ENCODE measurements at places on chromosomes 12 and 14.

- DNase-seq: peak; percentile 17
Measured at GRCh38 chr14:69901113-69901951, 22.1 kb downstream of the SMOC1 start.

DNA sequence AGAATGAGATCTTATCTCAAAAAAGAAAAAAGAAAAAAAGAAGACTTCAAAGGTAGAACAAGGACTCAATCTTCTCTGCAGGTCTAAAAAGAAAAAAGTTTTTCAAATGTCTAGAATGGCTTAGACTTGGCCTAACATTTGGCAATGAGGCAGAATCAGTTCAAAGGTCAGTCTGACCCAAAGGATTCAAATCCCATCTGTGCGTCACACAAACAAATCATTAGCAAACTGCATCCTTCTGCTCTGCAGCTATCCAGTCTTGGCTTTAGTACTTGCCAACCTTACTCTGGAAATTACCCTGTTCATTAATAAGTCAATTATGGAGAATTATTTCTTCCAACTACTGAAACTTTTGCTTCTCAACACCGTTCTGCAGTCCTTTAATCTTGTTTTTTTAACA, 3.1 kb downstream of the YAF2 start:
- no peak for DNase-seq

- peak; percentile 84 for DNase-seq
Measured at GRCh38 chr14:51507906-51508511, 143.7 kb upstream of the FRMD6 start.

GRCh38 chr14:53448682-53449081, 295.6 kb upstream of the DDHD1 start:
- no peak for DNase-seq

- DNase-seq: no peak
Measured at GRCh38 chr12:49615725-49616124, 7.6 kb upstream of the PRPF40B start.

- peak; percentile 17 for DNase-seq
Measured at GRCh38 chr14:69666112-69666511, 54.7 kb downstream of the SUSD6 start.

DNA sequence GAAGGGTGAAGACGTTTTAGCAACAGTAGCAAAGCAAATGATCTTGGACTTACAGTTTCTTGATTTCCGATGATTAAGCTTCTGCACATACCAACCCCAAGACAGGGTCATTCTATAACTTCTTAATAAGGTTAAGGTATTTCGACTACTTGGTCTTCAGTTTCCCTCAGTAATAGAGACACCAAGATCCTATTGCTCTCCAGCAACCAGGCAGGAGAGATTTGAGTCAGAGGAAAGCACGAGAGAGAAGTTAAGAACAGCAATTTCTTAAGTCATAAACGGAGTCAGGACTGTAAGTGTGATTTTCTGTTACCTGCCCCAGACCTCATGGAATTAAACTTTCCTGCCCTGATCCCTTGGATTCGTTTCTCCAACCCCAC, 215.6 kb downstream of the TTC8 start:
- DNase-seq: no peak

DNA sequence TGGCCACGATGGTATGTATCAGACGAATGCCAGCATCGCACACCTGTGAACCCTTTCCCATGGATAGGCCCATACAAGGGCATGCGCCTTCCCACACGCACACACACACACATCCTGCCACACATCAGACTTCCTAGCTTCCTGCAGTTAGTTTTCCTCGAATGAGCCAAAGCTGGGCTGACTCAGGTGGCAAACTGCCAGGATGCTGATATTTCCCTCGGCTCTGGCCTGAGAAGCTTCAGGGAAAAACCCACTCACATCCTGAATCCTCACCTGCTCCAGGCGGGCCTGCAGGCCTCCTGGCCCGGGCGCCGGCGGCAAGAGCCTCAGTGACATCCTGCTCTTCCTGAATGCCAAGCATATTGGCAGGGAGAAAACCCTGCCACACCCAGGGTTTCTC, 22.4 kb downstream of the CALM1 start:
- DNase-seq: peak; percentile 96

- peak; percentile 47 for DNase-seq
Measured at GRCh38 chr12:89384050-89384758, 31.9 kb upstream of the DUSP6 start.

GRCh38 chr14:90740081-90740480, 76.1 kb downstream of the TTC7B start:
- no peak for DNase-seq

GRCh38 chr12:116199160-116199706, 78.3 kb downstream of the MED13L start:
- DNase-seq: no peak

DNA sequence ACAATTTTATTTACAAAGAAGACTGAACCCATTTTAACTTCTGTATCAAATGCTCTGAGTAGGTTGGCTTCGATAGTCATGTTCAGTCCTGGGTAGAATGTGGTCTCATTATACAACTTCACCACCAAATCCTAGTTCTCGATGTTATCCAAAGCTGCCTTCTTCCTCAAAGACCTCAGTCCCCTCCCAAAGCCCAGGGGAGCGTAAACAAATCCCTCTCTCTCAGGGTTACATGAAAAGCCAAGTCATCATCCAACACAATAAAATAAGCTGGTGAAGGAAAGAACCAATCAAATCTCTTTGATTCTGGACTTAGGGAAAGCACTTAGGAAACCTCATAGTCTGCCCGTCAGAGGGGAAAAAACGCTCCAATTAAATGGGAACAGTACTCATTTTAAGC, 9.1 kb downstream of the PTCSC3 start:
- peak; percentile 5 for DNase-seq

DNA sequence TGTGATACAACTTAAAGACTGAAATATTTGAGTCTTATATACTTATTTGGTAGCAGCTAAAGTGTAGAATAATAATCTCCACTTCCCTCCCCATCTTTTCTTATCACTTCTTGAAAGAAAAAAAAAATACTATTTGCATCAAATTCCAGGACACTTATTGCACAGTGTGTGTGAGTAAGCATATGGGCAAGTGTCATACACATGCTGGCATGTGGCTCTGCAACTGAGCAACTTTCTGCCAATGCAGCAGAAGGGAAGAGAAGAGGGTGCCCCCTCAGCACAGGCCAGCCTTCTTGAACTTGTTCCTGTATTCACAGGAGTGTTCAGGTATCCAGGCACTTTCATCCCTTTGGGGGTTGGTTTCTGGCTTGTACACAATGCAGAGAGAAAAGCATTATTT, 145.8 kb downstream of the CPNE8 start:
- DNase-seq: no peak

DNA sequence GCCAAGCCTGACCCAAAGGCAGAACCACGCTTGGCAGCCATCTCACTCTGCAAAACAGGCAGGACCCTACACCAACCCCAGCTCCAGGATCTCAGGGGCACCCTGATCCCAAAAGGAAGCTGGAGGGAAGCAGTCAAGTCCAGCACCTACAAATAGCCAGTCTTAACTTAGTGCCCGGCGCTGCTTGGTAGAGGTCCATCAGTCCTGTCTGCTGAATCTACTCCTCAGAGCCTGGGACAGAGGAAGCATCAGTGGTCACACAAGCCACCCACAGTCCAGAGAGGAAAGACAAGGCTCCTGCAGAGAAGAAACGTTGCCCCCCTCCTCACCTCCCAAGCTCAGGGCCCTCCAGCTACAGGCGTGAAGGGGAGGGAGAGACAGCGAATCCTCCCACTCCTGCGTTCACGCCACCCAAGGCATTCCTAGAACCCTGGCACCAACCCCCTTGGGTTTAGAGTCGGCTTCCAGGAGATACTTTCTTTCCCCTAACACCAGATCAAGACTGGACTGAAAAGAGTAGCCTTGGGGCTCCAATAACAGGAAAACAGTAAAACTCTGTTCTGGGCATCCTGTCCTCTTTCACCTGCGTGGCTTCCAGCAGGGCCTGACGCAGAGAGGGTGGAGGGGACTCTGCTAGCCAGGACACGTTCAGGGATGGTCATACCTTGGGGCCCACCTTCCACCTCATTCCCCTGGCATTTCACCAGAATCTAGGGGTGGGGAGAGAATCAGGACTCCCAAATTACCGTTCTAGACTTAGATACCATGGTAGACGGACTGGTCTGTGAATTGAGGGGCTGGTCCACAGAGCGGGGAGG, 1.2 kb downstream of the PXN start:
- peak; percentile 32 for DNase-seq

GRCh38 chr12:66742508-66743367, 63.9 kb upstream of the GRIP1 start:
- DNase-seq: no peak

DNA sequence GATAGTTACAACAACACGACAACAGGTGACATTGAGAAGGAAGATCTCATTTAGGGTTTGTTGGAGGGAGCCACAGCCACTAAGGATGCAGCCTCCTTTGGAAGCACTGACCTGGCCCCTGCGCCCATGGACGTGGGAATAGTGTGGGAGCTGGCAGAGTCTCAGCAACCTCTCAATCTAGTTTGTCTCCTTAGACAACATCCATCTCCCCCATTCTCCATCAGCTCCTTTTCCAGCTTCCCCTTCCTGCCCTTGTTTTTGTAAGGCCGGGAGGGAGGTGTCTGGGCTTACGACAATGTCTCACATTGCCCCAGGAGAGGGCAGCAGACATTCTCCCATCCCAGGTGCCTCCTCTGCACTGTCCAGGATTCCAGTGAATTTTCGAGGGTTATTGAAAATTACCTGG, 170.2 kb upstream of the PZP start:
- DNase-seq: peak; percentile 18

DNA sequence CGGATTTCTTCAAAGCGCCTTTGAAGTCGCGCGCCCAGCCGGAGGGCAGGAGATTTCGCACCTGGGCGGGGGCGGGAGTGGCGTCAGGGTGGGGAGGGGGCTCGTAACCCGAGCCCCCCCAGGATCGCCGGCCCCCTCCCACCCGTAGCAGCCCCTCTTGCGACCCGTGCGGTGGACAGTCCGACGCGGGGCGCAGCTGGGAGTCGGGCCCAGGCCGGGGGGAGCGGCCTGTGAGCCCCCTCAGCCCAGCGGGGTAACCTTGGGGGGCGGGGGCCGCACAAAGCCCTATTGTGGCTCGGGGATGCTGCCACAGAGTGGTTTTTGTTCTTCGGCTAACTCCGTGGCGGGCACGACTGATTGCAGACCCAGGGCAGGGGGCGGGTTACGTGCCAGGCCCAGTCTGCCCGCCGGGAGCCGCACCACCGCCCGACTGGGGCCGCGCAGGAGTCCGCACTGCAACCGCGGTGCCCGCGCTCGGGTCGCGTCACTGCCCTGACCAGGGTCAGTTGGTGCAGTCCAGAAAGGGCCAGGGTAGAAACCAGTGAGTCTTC, 4.2 kb upstream of the AAAS start:
- DNase-seq: peak; percentile 56

DNA sequence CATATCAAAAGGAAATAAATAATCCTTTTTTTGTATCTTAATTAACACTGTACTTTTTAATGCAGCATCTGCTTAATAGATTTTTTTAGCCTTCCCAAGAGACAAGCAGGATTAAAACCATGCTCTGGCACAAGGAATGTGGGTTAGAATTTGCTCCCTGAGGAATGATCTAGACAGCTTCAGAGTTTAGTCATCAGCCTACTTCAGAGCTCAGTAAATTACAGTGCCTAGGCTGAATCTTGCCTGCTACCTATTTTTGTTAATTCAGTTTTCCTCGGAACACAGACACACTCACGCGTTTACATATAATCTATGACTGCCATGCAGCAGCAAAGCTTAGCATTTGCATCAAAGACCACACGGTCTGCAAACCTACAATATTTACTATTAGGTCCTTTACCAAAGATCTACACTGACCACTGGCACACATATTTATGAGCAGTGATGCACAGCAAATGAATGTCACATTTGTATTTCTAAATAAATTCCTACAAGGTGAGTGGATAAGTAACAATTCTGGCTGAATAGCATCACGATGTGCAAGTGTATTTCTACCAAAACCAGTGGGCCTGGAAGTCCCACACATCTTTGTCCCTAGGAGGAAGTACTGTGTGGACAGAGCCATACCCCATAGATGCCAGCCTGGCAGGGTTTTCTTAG, 309.8 kb upstream of the TMEM132C start:
- DNase-seq: peak; percentile 55

- peak; percentile 44 for DNase-seq
Measured at GRCh38 chr12:25322918-25323531, 72.3 kb upstream of the KRAS start.

DNA sequence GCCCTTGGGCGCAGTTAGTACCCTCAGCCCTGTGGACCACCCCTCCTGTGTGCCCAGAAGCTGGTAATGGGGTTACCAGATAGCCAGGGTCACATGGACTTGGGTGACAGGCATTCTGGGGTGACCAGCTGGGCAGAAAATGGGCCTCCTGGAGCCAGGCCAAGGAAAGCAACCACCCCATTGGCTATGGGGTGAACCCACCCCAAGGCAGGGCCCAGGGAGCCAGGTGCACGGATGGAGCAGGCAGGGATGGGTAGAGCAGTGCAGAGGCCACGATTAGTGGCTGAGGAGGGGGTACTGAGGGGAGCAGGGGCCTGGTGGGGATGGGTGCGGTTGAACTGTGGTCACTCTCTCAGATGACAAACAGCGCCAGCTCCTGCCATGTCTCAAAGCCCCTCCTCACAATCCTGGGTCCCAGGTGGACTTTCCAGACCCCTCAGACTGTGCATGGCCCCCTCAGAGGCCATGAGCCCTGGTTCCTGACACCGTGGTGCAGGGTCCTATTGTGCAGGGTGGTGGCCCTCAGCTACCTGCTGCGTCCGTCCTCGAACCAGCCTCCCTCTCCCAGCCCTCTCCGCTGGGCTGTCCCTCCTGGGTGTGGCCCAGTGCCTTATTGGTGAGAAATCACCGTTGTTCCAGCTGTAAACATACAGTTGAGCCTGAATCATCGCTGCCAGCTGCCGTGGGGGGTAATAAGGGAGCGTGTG, 23.4 kb upstream of the BEGAIN start:
- no peak for DNase-seq

DNA sequence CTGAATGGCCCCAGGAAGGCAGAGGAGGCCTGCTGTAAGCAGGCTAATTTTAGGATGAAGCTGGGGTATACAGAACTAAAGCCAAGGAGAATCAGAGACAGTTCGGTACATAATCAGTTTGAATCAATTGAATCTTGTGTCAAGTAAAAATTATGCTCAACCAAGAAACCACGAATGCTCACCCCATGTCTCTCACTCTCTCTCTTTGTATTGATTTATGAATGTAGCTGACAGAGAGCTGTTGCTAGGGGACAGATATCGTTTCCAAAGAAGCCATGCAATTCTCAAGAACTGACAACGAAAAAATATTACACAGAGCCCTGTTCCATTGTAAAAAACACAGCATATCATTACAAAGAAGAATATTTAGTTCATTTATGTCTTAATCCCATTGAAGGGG, 151.1 kb upstream of the PKP2 start:
- DNase-seq: no peak

DNA sequence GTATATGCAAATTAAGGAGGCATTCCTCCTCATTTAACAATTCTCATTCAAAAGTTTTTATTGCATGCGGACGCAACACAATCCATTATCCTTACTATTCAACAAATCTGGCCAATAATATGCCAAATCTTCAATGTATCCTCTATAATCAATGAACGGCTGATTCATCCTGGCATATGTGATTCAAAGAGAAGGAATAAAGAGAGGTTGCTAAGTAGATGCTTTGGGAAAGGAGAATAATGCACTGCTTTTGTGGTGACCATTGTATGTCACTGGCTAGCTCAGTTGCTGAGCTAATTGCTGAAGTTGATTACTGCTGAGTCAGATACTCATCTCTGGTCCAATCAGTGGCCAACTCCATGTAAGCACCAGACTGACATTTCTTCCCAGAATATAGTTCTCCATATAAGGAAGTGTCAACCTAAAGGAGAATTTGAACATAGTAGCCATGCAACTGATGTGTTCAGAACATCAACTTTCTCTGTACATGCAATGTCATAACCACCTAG, 148.0 kb downstream of the PDZRN4 start:
- DNase-seq: peak; percentile 28

- DNase-seq: peak; percentile 73
Measured at GRCh38 chr12:57621497-57622292, 10.5 kb downstream of the ARHGEF25 start.

All from astrocyte of the hippocampus (primary cell).